NCI-H1105 (cell line): ENCODE measurements at places on chromosomes 16 and 17.

DNA sequence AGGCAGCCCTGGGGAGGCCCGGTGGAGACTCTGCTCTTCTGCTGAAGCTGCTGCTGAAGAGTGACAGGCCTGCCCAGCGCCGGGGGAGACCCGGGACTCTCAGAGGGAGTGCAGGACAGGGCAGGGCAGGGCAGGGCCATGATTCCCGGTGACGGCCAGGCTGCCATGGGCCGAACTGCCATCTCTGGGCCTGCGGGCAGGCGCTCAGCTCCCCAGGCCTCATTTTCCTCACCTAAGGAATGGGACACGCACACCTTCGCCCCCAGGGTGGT lies 22.6 kb upstream of the SSTR5 start:
- DNase-seq, result no peak

- DNase-seq, result no peak
Observed at GRCh38 chr17:30219315-30219714, 16.2 kb downstream of the SLC6A4 start.

DNA sequence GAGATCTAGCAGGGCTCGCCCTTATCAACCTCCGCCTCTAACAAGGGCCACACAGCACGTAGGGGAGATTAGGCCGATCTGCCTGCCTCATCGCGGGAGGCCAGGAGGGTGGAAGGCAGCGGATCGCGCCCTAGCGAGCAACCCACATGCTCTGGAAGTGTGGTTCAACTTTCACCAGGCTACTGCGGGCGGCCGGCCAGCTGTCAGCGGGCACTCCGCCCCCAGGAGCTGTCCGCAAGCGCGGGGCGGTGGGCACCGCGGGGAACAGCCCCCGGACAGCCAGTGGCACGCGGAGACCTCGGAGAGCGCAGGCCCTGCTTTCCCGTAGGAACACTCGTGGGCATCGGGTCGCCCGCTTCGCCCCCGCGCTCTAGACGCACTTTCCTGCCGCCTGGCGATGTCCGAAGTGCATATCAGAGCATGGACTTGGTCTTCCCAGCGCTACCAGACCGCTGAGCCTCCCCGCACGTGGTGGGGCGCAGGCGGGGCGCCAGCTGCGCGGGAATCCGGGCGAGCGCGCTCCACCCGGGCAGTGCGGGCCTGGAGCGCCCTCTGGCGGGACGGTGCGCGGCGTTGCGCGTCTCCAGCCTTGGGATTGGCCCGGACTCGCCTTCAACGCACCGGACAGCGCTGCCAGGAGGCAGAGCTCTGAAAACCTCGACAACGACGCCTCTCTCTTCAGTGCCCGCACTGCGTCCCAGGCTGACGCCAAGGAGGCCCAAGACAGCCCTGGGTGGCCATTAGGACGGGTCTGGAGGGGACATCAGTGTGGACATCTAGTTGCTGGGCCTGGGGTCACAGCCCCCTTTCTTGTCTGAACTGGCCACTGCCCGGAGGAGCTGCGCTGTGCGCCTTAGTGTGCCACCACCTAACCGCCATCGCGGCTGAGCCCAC lies 3.6 kb upstream of the ZNHIT3 start:
- peak; percentile 53 for DNase-seq

- no peak for DNase-seq
Observed at GRCh38 chr16:56981729-56982271, 7.6 kb upstream of the NLRC5 start.

DNA sequence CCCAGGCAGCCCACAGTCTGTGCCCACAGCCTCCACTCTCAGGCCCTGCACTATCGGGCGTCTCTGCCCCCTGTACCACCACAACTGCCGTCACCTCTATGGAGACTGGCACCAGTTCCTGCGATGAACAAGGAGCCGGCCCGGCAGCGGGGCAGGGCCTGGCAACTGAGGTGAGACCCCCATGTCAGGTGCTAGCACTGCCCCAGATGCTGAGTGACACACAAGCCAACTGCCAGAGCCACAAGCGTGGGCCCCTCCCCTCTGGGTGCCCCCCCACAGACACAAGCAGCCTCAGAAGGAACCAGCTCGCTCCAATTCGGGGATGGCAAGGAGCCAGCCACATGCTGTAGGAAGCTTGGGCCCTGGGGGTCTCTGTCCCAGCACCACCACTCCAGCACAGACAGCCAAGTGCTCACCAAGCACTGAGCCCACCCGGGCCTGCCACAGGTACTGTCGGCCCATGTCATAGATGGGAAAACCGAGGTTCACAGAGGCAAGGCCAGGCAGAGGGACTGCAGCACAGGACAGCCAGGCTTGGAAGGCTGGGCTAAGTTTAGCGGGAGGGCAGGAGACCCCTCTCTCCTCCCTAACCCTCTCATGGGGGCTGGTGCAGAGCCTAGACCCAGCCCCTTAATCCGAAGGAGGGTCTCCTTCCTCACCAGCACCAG lies 1.5 kb upstream of the PVALEF start:
- DNase-seq, result no peak

GRCh38 chr17:50920041-50920410 lies 53.9 kb upstream of the TOB1 start:
- DNase-seq, result no peak

GRCh38 chr17:57178839-57179238 lies 77.5 kb upstream of the MSI2 start:
- DNase-seq, result no peak

- DNase-seq, result no peak
Observed at GRCh38 chr17:4998732-4999429, 1.1 kb downstream of the KIF1C start.
